Neural cell (in vitro differentiated cells): ENCODE measurements at places on chromosomes 1 and 21. TPM values are rescaled to one million over a fixed set of nuclear protein-coding genes. Genes with fewer than 3 reads are reported as not detected.

Gene CNN3
- 105 and 106 TPM in 2 replicates for polyA plus RNA-seq

Gene TSPEAR
- 0.19 TPM in 1 of 2 replicates, not detected in the other for polyA plus RNA-seq

Gene RORC
- polyA plus RNA-seq = 0.28 and 0.45 TPM in 2 replicates

Gene HTR6
- not detected in 2 replicates for polyA plus RNA-seq

Gene PADI2
- 1.6 and 2.2 TPM in 2 replicates for polyA plus RNA-seq
